Activated T-cell treated with anti-CD3 and anti-CD28 coated beads for 1 hour (primary cell): ENCODE measurements at places on chromosomes 3 and 15.

DNA sequence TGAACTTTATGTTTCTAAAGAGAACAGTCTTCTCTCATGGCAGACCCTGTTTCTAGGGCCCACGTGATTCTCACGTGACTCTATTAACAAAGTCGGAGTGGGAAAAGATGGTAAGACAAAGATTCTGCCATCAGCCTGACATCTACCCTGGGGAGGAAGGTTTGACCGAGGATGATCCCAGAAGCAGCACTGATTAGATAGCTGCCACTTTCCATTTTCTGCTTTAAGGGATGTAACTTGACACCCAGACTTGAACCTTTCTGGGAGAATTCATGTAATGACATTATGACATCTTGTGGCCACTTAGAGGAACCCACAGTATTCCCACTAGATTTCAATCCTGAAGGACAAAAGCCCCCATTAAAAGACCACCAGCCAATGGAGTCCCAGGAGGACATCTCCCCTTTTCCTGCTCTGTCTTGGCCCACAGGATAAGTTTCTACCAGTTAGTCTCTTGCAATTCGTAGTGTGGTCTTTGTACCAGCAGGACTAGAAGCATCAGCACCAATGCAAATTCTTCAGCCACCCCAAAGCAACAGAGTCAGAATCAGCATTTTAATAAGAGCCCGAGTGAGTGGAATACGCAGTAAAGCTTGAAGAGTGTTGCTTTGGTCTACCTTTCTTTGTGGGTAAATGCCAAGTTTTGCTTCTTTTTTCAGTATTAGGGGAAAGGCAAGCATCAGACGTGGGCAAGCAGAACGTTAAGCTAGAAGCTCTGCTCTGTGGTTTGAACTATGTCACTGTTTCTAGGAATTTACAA, 480.5 kb upstream of the PROK2 start:
- DNase-seq = no peak

DNA sequence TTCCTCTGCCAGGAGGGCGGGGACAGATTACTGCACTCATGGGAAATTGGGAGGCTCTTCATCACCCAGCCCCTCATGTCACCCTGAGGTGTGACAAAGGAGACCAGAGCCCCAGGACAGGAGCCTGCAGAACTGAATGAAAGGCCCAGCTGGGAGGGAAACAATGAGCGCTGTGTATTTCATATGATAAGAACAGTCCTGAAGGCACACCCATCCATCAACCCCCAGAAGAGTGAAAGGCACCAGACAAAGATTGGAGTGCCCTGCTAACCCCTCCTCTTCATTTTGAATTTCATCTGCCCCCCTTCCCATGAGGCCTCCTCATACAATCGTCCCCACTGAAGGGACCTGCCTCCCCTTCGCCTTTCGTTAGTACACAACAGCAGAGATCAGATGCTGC, 160.0 kb upstream of the PRICKLE2 start:
- no peak for DNase-seq

- no peak for DNase-seq
These were observed 206.0 kb downstream of the CDIN1 start for GRCh38 chr15:36785396-36785795.

- DNase-seq = no peak
These were observed 9.8 kb downstream of the FAM174B start for GRCh38 chr15:92645731-92646130.

DNA sequence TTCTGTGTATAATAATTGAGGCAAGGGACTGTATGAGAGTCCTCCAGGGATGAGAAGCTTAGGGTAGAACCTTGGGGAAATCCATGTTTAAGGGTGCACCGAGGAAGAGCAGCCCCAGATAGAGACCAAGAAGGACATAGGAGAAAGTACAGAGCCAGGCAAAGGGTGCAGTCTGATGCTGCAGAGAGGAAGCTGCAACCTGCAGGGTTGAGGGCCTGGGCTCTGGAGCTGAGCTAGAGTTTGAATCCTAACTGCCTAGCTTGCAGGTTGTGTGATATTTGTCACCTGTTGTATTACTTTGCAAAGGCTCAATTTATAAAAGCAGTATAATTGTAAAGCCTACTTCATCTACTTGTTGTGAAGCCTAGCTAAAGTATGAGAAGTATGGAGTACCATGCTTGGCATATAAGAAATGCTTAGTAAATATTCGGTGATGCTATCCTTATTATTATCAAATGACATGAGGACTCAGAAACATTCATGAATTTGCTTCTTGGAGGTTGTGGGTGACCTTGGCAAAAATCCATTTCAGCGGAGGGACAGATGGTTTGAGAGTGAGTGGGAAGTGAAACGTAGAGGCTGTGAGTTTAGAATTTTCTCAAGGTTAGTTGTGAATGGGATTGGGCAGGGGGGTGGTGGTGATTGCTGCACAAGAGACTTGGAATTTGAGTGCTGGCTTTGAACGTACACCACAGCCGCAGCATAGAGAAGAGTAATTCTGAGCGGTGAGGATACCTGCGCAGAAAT, 43.8 kb downstream of the PLCL2 start:
- DNase-seq = no peak

GRCh38 chr3:137866001-137866400, 101.9 kb downstream of the SOX14 start:
- DNase-seq = no peak

DNA sequence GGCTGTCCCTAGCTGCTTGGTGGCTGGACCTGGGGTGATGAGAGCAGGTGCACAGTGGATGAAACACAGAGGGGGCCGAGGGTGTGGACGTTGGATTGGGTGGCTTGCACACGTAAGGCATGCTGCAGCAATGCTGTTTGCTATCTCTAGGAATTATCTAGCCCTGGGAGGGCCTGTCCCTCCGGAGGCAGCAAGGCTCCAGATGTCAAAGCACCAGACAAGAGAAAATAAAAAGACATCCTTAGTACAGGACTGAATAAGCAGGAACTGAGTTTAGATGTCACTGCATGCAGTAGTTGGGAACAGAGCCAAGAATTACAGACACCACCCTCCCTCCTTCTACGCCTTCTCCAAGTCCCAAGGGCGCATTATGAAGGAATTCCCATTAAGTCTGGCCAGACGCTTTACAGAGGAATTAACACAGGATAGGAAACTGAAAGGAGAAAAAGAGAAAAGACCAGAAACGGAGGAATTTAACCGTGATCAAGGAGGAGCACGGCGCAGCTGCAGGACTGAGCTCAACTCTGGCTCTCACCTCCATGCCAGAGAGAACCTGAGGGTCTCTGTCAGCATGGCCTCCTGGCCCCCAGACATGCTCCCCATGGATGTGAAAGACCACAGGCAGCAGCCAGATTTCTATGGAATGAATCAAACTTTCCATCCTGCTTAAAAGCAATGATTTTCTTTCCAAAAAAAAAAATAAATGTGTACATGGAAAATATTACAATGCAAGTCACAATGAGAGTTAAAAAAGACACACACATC, 13.8 kb downstream of the ATP10A start:
- no peak for DNase-seq

DNA sequence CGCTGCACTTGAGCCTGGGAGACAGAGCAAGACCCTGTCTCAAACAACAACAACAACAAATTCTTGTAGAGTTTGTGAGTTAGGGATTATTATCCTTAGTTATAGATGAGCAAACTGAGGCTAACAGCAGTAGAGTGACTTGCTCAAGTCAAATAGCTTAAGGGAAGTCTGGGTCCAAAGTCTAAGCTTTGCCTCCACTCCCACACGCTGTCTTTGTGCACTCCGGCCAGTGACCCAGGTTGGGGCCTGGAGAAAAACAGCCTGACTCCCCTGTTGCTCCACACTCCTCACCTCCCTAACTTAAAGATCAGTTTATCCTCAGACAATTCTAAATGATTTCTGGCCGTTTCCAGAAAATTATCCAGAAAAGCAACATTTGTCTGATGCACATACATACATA, 9.2 kb upstream of the SIN3A start:
- no peak for DNase-seq

- DNase-seq = no peak
These were observed 20.4 kb upstream of the COPG1 start for GRCh38 chr3:129228891-129229585.

GRCh38 chr3:59364496-59364895, 314.7 kb upstream of the CFAP20DC start:
- DNase-seq = no peak

DNA sequence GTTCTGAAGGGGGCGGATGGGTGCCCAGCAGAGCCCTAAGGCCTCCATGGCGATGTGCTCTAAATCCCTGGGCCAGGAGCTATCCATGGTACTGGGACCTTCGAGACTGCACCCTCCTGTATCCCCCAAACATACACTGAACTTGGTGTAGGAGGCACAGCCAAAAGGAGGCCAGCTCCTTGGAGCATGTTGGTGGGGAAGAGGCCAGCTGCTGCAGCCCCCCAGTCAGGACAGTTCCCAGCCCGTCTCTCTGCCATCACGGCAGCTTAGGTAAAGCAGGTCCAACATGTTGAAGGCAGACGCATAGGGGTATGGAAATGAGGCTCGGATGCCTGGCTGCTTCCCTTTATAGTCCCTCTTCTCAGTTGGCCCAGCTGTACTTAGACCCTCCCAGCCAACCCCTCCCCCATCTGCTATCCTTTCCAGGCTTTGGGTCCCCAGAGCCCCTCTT, 1.8 kb downstream of the CAMKV start:
- DNase-seq = no peak

GRCh38 chr3:73021301-73021835, 24.8 kb downstream of the PPP4R2 start:
- no peak for DNase-seq

GRCh38 chr15:101543926-101544612, 54.6 kb upstream of the PCSK6 start:
- DNase-seq = no peak

DNA sequence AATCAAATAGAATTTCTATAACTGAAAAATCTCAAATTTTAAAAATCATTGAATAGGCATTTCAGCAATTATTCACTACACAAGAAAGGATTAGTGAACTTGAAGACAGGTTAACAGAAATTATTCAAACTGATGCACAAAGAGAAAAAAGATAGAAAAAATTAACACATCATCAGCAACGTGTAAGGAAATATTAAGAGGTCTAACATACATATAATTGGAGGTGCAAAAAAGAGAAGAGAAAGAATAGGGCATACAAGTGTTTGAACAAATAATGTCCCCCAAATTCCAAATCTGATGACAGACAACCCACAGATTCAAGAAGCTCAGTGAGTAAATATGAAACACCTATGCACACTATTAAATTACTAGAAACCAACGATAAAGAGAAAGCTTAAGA, 57.1 kb downstream of the FBXL2 start:
- no peak for DNase-seq

DNA sequence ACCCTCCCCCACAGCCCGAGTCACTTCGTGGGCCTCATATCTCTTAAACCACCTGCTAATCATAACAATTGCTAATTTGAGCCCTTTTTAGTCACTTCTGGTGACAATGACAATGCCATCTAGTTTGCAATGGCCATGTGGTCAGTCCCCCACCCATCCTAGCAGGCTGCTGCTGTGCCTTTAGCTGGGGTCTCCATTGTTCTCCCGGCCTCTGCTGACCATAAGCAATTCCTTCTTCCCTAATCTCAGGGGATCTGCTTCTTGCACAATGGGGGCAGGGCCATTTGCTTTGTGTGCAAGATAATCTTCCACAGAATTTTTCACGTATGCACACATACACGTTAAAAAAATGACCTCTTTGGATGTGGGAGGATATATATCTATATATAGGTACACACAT, 406.1 kb upstream of the ONECUT1 start:
- no peak for DNase-seq

DNA sequence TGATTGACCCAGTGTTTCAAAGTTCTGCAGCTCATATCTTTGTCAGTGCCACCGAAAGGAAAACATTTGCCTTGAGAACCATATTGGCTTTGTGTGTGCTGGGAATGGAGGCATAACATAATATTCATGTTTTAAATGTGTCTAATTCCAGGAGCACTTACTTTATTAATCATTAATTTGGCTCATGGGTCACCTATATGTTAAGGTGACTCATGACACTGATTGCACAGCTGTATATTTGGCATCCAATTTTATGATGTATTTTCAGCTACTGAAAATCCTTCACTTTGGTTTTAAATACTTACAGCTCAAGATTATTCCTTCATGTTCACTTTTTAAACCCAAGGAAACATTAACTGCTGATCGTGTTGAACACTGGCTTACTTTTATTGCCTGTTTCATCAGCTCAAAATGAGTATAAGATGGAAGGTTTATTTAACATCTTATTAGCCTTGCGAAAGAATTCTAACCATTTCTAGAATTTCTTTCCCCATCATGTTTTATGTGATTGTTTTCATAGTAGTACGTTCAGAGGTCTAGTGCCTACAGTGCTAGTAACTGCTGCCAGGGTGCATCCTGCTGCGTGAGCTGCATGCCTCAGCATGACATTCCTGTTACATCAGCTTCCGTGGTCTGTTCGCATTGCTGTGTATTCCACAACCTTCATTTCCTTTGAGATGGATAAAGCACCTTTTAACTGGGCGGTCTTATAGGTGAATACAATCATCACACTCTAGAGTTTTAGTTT, 63.7 kb downstream of the LRCH3 start:
- no peak for DNase-seq

DNA sequence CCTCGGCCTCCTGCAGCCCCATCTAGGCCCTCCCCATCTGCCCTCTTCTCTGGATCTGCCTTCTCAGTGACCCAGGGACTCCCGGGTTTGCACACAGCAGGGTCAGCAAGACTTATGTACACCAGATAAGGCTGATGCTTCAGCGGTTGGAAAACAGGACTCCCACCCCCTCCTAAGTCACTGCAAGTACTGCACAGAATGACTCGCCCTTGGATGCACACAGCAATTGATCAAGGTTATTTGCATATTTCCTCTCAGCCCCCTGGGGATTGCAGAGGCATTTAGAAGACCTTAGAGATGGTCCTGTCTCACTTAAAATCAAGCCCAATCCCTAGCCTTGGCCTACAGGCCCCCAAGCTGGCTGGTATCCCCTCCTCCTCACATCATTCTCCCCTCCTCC, 8.9 kb downstream of the ACAN start:
- DNase-seq = no peak

GRCh38 chr3:179321668-179322285, 1.1 kb upstream of the ZNF639 start:
- no peak for DNase-seq

DNA sequence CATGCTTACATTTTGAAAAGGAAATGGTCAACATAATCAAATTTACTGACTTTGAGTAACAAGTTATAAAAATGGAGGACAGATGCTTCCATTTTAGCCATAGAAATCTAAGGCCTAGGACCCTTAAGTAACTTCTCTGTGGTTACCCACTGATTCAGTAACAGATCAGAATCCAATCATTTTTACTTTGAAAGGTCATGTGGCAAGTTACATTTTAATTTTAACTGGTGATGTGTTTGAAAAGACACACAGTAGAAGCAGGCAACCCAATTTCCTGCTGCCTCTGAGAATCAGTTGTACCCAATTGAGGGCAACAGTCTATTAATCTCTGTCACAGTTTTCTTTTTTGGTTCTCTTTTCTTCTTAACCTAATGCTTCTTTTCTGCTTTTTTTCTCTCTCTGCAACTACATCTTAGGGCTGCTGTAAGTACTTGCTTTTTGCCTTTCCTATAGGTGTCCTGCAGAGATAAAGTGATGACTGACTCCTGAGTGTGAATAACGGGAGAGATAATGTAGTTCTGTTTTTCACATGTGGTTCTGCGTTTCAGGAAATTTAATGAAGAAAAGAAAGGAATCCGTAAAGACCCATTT, 3.3 kb downstream of the ZWILCH start:
- DNase-seq = no peak
